HEK293T (cell line): ENCODE measurements at places on chromosomes 12 and 14.

DNA sequence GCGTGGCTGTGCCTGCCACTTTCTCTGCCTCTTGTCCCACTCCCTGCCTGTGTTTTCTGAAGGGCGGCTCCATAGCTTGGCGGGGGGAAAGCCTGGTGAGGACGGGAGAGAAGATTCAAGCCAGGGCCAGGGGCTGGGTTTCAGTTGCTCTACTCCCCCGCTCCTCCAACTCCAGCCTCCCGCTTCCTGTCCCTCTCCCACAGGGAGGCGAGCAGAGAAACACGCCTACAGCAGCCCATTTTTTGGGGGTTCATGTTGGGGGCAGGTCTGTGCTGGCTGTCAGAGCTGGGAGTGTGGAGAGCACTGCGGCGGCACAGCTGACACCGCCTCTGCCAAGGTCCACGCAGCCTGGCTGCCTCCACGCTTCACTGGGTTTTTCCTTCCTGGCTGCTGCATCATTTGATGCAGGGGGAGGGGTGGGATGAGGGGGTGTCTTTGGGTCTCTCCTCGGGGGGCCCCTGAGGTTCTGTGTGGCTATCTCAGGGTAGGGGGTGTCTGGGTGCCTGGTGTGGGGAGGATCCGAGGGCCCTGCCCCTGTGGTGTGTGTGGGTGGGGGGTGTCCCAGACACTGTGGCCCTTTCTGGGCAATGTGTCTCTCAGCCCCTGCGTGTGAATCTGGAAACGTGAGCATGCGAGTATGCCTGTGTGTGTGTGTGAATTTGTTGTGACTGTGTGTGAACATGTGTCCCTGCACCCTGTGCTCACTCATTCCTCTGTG is 10.7 kb upstream of the KRT80 start:
- no peak for DNase-seq

GRCh38 chr12:80509781-80510556 is 65.9 kb downstream of the PTPRQ start:
- DNase-seq: no peak

DNA sequence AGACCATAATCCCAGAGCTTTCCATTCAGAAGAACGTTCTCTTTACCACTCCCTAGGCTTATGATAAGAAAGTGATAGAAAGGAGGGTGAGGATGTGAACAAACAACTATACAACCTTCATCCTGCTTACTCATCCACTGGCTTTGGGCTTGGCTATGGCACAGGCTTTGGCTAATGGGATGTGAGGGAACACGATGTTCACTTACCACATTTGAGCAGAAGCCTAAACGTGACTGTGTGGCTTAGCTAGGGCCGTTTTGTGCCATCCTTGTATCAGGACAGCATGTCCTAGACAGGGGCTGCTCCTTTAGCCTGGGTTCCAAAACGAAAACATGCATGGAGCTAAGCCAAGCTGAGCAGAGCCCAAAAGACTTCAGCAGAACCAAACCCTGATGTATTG is 118.6 kb upstream of the CCDC175 start:
- DNase-seq: no peak

- no peak for DNase-seq
Observed at GRCh38 chr14:79134361-79134760, 964.2 kb downstream of the NRXN3 start.

- DNase-seq: no peak
Observed at GRCh38 chr14:100076606-100077005, 11.4 kb downstream of the EVL start.

DNA sequence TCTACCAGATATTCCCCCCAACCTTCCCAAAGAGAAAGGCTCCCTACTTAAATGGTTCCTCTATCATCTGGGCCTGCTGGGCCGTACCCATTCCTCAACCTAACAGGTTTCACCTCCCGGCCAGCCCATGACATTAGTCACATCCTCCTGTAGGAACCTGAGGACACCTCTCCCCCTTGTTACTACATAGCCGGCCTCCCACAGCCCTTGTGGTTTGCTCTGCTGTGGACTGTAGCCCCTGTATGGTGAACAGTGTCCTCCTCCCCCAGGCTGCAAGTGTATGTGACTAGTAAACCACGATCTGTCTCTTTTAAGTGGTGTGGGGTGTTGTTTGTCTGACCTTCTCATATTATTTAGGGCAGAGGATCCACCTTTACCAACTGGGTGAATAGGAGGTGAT is 371.7 kb downstream of the RGS6 start:
- DNase-seq: no peak

DNA sequence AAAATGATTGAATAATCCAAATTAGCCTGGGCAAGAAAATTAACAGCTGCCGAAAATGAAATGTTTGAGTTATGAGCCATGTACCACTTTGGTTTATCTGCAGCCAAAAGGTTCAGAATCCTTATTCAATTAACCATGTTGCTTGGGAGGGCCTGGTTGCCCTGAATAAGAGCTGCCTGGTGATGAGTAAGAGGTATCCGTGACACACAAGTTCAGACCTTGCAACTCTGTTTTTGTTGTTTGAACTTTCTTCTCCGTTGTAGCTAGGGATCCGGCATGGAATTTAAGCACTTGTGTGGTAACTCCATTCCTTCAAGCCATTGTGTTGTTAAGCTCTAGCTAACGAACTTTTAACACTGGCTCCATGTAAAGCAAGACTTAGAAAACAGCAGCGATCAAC is 35.7 kb downstream of the FOXA1 start:
- DNase-seq: no peak

GRCh38 chr12:1305063-1305434 is 289.3 kb downstream of the FBXL14 start:
- DNase-seq: no peak

- DNase-seq: no peak
Observed at GRCh38 chr14:76502638-76503037, 126.7 kb downstream of the ESRRB start.

DNA sequence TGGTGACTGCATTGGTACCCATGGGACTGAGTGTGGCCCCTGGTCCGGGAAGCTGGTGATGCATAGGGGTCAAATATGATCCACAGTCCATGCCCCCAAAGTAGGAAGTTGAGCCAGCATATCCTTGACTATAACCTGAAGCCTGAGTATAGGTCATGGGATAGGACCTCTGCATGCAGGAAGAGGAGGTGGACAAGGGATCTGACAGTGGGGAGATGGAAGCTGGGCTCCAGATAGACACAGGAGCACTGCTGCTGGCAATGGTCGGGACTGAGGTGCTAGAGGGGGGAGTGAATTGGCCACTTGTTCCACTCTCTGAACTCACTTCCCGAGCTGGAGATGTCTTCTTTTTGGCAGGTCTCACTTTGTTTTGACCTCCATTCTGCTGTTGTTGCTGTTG is 8.4 kb downstream of the OTX2 start:
- no peak for DNase-seq

- DNase-seq: peak; percentile 11
Observed at GRCh38 chr12:81284137-81284536, 206.3 kb downstream of the ACSS3 start.

DNA sequence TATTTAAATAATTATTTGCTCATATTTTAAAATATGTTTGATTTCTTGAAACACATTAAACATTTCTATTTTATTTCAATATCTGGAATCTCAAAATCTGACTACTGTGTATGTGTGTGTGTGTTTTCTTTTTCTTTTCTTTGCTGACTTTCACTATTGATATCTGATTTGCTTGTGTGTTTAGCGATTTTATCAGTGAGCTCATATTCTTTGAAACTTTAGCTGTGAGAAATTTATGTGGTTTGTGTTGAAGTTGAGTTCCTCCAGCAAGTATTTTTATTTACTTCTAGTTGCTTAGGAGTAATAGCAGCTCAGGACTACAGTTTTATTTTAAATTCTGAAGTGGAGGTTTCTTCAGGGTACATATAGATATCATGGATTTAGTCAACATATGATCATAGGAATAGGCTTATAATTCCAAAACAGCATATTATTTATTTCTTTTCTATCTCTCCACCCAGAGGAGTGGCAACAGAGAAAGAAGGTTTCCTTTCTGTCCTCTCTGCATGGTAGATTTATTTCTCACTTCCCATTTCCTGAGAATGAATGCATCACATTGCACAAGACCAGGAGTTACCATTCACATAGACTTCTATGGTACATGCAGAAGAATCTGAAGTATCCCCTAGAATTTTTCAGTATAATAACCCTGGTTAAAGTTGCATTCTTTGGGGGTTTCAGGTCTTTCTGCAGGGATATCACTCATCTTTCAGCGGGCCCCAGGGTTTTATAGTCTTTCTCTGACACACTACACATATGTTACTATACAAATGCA is 60.5 kb downstream of the PTPRQ start:
- DNase-seq: no peak

DNA sequence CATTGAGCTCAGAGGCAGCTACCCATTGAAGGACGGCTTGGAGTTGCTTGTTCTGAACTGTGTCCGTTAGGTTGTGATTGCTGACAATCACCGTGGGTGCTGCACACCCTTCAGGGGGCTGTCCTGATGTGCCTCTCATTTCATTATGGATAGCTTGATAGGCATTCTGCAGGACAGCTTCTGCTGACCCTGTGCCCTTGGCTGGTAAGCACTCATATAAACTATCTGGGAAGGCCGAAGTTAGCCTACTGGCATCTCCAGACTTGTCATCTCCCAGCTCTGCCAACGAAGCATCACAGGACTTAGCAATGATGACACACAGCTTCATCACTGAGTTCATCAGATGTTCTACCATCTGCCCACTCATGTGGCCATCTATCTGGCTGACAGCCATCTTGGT is 22.3 kb downstream of the AKAP3 start:
- DNase-seq: no peak

DNA sequence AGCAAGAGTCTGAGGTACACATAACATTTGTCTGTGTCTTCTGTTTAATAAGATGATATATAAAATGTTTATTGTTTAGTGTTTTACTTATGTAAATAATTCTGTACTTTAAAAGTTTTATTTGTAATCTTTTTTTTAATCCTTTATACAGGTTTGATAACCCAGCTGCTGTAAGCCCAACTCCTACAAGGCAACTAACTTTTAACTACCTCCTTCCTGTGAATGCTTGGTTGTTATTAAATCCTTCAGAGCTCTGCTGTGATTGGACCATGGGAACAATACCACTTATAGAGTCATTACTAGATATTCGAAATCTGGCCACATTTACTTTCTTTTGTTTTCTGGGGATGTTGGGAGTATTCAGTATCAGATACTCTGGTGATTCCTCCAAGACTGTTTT is 24.1 kb downstream of the TMTC3 start:
- no peak for DNase-seq

DNA sequence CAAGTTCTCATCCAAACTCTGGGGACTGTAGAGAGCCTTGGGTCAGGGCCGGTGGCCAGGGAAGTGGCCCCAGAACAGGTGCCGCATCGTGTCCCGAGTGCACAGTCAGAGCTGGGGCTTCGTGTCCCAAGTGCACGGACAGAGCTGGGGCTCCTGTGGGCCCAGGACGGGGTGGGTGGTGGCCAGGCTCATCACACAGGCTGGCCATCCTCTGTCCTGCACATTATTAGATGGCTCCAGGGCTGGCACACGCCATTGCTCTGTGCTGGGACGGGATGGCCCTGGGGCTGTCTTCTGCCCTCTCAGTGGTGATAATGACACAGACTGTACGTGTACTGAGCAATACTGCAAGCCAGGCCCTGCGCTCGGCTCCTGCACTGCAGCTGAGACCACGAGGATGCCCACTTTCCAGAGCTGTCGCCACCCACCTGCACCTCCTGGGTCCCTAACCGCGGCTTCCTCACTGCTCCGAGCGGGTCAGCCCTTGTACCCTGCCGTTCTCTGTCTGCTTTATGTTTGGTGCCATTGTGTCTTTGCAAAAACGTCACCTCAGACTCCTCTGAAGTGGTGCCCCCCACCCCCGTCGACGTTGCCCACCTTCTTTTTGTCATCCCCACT is 1.9 kb downstream of the FBRSL1 start:
- DNase-seq: no peak

DNA sequence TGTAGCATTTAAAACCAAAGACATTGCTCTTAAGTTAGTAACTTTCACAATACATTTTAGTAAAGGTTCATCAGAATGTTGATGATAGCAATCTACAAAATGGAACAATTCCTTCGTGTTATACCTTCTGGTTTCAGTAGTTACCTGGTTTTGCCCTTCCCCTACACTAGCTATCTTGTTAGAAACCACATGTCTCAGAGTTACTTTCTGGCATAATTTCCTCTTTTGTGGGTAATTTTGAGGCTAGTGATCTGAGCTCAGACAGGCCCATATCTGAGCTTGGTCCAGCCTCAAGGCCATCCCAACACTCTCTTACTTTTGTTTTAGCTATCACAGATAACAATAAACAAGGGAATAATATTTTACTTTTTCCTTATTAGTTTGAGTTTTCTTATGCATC is 196.9 kb downstream of the KITLG start:
- DNase-seq: no peak

DNA sequence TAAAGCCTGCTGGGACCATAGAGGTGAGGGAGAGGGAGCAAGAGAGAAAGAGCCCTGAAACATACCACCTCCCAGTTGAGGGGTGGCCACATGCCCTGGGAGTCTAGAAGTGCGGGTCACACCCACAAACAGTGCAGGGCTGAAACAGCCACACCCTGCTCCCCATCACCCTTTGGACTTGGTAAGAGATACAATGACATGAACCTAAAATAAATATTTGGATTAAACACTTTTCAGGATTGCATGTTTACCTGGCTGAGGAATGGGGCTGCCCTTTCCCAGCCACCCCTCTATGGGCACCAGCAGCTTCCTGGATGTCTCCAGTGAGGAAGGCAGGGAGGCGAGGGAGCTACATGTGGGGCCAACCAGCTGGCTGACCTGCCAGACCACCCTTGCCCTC is 39.0 kb upstream of the TC2N start:
- DNase-seq: no peak

DNA sequence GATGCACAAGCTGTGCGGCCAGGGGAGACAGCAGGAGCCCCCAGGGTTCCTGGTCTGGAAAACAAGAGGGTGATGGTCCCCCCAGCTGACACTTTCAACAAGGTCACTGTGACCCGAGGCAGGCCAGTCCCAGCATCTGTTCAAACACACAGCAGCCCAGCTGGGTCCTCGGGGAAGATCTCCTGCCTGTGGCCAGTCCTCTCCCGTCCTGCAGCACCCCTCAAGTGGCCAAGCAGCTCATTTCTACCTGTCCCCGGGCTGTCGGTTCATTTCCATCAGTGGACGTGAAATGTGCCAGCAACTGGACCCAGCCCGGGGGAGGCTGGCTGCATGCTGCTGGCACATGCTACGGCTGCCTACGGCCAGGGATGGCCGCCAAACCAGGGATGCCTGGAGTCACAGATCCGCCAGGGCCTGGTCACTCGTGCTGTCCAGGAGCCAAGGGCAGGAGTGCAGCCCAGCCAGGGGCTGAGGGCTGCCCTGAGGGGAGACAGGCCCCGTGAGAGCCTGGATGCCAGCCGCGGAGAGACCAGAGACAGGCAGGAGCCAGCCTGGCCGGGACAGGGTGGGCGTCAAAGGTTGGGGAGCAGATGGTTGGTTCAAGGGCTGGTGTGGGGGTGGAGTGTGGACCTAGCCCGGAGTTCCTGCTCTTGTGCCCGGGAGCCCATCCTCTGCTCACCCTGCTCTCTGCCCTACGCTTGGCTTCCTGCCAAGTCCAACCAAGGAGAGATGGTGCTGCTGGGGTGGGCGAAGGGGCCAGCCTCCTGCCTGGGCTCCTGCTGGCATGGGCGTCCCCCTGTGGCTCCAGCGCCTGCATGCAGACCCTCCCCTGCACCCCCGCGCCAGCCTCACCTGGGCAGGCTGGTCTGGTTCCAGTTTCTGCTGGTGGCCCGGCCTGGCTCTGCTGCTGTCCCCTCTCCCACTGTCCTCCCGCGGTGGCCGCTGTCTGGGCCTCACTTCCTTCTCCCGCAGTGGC is 143.8 kb downstream of the ADGRD1 start:
- no peak for DNase-seq
